NCI-H2081 treated with DMSO at 0.1 percent for 48 hours (cell line): ENCODE measurements at places on chromosomes 4 and X.

DNA sequence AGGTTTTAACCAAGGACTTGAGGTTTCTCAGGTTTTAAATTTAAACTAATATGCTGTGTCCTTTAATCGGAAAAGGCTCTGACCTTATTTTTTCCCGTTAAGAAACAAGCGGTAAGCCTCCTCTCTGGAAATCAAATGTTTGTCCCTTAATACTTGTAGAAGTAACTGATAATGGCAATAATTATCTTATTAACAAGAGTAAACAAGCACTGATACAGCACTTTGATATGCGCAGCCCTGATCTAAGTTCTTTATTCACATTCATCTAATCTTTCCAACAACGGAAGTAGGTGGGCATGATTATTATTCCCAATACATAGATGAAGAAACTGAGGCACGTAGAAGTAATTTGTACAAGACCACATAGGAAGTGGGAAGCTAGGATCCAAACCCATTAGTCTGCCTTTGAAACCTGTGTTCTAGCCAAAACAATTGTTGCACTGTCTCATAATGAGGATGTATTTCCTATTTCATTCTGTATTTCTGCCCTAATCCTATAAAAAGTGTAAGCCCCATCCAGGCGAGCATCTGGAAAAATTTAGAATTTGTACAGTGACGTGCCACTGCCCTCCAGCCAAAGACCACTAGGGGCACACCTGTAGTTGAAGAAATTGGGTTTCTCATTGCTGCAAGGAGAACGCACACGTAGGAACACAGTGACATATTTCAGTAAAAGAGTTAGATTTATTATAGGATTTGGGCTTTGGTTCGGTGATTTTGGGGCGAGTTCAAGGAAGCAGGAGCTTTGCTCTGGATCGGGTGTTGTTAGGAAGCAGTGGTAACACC, 606 bp downstream of the CXorf58 start:
- DNase-seq = no peak

DNA sequence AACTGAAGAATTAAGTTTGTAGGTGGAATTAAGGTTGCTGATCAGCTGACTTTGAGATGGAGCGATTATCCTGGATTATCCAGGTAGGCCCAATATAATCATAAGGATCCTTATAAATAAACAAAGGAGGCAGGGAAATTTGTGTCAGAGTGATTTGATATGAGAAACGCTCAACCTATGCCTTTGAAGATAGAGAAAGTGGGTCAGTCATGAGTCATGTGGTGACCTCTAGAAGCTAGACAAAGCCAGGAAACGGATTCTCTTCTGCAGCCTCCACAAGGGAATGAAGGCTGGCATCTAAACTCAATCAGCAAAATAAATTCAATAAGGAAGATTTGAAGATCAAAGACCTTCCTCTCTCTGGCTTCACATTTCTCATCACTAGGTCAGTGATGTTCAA, 41.5 kb upstream of the SMIM10 start:
- no peak for DNase-seq

DNA sequence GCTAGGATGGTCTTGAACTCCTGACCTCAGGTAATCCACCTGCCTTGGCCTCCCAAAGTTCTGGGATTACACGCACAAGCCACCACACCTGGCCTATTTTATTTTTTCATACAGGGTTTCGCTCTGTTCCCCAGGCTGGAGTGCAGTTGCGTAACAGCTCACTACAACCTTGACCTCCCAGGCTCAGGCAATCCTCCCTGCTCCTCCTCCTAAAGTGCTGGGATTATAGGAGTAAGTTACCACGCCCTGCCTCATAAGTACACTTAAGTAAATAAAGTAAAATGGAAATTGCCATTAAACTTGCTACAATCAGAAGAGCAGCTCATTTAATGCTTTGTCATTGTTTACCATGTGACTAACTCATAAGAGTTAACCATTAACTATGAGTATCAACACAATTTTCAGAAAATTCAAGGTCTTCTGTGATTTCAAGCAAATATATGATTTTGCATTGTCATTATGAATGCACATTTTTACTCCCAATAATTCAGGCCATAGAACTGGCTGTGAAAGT, 12.3 kb downstream of the UGDH start:
- DNase-seq = no peak

DNA sequence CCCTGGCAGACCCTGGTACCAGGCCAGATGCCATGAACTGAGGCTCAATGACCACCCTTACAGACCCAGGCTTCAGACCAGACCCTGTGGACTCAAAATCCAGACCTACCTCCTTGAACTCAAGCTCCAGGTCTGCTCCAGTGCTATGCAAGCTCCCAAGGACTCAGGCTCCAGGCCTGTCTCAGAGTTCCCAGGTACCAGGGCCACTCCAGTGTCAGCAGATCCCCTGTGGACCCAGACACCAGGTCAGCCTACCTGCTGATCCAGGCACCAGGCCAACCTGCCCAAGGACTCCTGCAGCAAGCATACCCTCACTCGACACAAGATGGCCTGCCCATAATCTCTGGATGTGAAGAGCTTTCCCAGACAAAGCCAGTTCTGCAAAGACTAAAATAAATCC, 44.7 kb upstream of the MAGED4 start:
- DNase-seq = no peak

- DNase-seq = no peak
These were observed 26.2 kb upstream of the TMEM192 start for GRCh38 chr4:165138843-165139242.

DNA sequence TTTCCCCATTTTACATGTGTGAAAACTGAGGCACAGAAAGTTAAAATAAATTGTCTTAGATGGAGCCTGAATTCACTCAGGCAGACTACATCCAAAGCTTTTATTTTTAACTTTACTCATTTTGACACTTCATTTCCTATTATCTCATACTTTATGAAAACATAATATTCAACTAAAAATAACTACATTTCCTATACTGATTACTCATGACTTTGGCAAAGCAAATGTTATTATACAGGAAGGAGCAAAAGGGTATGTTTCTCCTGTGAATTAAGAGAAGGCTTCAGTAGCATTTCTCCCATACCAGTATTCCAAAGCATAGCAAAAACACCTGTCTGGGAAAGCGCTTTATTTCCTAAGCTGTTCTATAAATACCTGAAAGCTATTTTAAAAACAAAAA, 178.6 kb downstream of the ADAMTS3 start:
- no peak for DNase-seq

DNA sequence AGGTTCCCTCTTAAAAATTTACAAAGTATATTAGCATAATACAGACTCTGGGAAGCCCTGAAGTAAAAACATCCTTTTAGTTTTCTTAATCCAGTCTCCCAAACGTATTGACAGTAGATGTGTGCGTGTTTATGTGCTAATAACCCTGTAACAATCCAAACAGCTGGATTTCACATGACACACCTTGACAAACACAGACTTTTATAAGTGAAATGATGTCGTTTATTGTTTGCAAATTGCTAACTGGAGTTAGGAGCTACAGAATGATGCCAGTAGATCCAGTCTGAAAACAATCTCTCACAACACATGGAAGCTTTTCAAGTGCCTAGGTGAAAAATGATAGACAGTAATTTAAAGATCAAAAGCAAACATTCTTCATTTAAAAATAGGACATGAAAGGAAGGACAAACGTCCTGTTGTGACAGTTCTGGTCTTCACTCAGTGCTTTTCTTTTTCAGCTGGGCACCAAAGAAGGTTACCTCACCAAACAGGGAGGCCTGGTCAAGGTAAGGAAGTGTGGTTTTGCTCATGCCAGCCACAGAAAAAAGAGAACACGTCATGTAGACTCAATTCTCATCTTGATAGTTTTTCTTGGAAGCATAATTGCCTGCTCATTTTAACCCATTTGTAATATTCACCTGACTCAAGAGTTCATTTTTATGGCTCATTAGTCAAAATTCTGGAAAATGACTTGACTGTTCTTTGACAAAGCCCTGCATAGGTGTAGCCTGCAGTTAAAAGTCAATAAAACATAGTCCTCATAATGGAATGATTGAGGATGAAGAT, 32.9 kb downstream of the LAMTOR3 start:
- peak; percentile 8 for DNase-seq

DNA sequence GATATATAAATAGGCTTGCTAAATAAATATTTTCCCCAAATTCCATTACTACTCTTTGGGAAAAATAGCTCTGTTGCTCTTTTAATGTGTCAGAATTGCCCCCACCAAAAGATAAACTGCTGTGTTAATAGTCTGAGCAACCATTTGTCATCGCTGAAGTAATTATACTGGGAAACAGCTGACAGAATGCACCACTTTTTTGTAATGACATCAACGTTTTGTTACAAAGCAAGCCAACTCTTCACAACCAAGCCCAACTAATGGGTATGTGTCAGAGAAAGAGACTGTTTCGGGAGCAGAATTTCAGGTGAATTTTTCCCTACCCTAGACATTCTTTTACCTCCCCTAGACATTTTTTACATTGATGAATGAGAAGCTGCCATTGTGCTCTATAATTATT, 405.0 kb upstream of the MAGEB18 start:
- DNase-seq = no peak

GRCh38 chr4:107991945-107992630, 2.4 kb downstream of the HADH start:
- DNase-seq = no peak

GRCh38 chrX:39162322-39162735, 361.1 kb downstream of the MID1IP1 start:
- no peak for DNase-seq

GRCh38 chrX:100973411-100973810, 3.9 kb downstream of the ARL13A start:
- DNase-seq = no peak

DNA sequence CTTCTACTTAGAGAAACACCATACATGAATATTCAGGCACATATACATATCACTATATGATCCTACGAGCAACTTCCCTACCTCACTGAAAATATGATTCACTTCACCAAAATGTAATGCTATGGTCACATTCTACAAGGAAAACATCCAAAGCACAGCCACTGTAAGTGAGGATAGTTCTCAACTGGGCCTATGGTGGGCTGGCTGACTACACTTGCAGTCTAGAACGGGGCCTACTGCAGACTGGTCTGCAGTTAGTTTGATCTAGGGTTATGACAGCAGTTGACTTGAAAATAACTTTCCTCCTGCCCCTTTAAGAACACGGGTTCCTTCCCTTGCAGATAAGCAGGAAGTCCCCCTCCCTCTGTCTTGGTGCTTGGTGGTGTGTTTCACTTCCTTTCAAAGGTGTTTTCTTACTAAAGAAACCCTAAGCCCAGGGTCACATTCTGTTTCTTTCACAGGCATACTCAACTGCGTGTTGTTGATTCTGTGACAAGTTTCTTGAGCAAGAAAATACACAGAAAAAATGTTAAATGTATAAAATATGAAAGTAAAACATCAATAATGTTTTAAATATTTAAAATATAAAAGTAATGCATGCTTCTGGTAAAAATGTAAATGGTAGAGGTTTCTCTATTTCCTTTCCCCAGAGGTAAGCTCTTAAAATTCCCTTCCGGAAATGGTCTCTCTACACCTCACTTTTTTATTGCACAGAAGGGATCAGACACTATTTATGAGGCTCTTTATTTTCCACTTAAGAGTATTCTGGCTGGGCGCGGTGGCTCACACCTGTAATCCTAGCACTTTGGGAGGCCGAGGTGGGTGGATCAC, 18.0 kb upstream of the TMSB4X start:
- DNase-seq = no peak

DNA sequence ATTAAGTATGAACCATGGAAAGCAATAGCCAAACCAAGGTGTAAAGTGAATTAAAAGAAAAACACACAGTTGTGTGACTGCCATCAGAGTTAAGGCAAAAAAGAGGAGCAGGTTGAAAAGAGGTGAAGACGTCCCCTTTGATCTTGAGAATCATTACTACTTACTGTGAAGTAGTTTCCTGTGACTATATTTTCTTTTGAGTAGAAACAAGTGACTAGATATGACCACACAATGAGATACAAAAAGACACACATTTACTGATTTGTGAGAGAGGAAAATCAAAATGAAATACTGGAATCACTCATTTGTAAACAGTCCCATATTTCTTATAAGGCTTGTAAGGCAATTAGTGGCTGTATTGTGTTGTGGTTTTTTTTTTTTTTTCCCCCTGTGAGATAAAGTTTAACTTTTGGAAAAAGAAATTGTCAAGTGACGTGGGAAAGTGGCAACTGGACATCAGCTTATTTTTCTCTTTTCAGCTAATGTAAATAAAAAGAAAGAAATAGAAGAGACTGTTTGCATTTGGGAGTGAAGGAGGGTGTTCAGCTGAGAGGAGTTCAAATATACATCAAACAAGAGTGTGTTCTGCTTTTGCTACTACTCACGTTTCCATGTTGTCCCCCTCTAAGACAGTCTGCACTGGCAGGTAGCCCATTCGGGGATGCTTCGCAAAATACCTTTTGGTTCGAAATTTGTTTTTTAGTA, 106.4 kb upstream of the FTHL17 start:
- DNase-seq = no peak

GRCh38 chr4:39626261-39626660, 12.4 kb downstream of the SMIM14 start:
- no peak for DNase-seq

DNA sequence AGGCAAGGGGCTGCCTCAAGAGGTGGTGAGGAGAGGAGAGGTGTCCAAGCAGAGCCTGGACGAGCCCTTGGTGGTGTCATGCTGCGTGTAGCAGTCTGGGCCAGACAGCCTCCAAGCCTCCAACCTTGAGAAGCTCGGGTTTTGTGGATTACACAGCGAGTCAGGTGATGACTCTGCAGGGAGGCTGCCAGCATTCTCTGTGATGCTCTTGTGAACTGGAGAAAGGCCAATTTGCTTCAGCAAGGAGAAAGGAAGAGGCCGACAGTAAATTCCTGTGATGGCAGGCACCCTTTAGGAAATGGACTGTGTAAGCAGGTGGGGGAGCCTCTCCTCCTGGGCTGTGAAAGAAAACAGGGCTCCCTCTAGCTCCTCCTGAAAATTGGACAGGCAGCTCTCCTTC, 36.0 kb upstream of the CD99L2 start:
- DNase-seq = no peak

- no peak for DNase-seq
These were observed 82.4 kb downstream of the DLG3 start for GRCh38 chrX:70527053-70527452.

- no peak for DNase-seq
These were observed 340.9 kb downstream of the CENPC start for GRCh38 chr4:67204441-67204840.

- no peak for DNase-seq
These were observed 274.0 kb downstream of the INPP4B start for GRCh38 chr4:142572071-142572470.

DNA sequence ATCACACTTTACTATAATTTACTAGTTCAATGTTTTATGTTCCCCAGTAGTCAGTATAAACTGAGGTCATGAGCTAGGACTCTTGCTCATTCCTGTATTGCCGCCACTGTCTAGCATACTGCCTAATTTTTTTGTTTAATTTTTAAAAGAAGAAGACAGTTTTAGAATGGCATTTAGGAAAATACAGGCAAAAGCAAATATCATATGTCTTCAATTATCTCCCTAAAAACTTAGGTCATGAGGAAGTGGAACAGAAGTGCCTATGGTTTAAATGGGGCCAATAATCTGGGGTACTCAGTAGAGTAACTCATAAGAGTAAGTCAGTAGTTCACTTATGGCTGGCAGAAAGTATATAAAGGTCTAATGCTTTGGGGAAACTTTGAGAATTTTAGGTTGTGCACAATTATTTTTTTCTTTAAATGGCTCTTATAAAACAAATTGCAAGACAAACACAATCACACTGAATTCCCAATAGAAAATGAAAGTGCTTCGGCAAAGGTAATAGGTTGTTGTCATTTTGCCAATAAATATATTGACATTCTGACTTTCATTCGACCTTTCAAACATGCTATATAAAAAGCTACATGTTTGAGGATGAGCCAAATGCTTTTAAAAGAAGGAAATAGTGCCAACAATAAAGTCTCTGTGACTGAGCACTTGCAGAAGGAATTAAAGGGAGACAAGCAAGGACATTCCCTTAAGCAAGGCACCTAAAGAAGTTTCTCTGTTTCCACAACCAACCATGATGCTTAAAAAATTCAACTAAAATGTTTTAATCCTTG, 390.1 kb downstream of the PDGFC start:
- no peak for DNase-seq
